ENCODE measurements at places on chromosomes 11 and 22.

DNA sequence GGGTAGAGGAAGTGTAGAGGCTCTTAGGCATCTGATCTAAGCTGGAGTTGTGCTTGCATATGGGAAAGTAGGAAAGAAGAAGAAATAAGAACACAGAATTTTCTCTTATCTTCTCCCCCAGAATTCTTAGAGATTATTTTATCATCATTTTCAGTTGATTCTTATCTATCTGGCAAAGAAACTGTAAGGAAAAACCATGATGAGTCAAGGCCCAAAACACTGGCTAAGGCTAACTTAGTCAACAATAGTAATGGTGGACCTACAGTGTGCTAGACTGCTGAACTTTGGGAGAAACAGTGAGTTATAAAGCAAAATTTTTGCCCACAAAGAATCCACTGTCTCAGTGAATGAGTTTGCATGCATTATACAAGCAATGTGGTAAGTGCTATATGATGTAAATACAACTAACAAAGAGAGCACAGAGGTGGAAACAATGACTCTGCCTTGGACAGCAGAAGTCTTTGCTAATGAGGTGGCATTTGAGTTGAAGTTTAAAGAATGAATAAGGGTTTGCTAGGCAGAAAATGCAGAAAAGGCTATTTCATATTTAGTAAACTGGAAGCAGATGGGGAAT lies 344.5 kb upstream of the PLET1 start:
- no peak for DNase-seq

GRCh38 chr11:120346233-120346632 lies 10.0 kb downstream of the ARHGEF12 start:
- DNase-seq: no peak

DNA sequence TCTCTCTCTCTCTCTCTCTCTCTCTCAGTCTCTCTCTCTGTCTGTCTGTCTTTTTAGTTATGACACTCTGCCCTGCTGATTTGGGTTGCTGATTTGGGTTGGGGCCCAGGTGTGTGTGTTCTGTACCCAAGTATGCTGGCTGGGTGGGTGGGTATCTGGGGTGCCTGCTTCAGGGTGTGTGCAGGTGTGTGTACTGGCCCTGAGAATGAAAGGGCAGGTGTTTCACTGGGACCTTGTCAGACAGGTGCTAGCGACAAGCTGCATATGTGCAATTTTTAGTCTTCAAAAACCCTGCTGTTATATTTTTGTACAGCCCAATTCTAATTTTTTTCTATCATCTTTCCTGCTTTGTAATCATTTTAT lies 943 bp downstream of the CSF2RB start:
- no peak for DNase-seq

GRCh38 chr22:36409911-36410756 lies 22.4 kb upstream of the MYH9 start:
- no peak for DNase-seq

DNA sequence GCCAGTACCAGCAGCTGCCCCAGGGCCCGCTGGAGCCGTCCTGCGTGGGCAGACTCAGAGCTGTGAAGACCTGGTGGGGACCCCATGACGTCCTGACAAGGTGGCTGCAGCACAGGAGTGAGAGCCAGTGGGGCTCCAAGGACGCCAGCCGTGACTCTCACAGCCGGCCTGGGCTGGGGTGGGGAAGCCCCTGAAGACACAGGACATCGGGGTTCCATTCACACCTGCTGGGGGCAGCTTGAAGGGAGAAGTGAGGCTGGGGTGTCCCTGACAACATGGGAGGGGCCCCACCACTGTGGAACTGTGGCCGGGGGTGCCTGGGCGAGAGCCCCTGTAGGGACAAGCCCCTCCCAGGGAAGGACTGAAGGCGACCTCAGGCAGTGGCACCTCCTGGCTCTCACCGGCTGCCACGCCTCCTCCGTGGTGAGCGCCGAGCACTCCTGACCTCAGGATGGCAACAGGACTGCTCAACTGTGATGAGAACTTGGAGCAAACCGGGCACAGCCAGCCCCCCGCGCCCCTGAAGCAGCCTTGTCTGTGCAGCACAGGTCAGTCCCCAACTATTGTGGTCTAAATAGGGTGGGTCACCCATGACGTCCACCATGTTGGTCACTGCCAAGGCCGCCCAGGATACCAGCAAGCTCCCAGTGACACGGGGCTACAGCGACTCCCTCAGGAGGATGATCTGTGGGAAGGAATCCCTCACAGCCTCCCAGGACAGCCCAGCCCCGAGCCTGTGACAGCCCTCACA lies 22.7 kb upstream of the IL17REL start:
- DNase-seq: no peak

DNA sequence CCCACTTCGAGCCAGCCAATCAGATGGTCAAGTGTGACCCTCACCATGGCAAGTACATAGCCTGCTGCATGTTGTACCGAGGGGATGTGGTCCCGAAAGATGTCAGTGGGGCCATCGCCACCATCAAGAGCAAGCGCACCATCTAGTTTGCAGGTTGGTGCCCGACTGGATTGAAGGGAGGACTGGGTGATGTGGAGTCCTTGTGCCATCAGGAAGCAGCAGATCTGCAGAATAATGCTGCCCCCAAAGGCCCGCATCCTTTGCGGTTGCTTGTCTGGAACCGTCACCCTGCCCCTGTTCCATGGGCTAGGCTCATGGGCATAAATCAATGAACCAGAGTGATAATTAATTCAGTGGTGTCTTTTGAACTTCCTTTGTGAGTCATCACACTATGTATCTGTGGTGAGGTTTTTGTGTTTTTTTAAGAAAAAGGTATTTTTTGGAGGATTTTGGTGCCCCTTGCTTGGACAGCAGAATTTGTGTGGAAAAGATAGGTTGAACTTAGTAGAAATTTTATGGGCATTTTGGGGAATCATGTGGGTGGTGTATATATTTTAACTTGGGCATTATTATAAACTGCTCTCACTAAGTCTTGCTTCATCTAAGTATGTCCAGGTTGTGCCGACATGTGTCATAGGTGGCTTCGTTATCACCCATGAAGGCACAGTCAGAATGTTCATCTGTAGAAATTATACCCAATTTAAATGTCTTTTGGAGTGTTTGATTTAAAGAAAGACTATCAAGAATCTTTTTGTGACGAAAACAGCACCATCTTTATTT lies 22.3 kb downstream of the LRRC74B start:
- no peak for DNase-seq

DNA sequence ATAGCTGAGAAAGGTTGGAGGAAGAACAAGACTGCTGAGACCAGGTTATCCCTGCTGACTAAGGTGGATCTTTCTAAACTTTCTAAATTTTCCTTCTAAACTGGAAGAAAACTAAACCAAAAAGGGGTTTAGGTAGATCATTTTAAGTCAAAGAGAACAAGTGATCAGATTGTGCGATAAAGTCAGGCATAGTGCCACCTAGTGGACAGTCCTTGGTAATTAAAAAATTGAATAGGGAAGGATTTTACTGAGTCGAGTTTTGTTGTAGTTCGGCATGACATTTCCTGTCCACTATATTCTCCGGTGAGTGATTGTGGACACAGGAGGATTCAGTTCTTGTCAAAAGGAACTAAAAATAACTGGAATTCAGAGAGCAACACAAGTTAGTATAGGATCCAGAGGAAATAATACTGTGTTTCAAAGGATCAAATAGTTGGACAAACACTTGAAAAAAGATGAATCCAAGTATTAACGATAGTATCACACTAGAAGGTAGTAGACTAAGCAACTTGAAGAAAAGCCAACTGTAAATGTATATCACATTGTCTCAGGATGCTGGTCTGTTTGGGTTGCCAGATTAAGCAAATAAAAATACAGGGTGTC lies 1236.4 kb downstream of the FAM181B start:
- no peak for DNase-seq

DNA sequence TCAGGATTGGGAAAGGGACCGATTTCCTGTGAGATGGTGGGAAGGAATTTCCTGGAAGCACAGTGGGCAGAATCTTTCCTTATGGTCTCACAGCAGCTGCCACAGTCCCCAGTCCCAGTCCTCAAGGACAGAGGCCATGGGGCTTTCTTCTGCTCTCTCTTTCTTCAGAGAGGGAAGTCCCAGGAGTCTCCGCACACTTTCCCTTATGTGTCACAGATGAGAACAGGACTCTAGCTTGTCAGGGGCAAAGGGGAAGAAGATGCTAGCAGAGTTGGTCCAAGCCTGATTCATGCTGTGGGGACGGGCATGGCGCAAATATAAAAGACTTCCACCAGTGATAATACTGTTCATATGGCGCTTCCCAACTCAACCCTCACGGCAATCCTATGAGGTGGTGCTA lies 7.5 kb upstream of the PPFIA1 start:
- no peak for DNase-seq

GRCh38 chr11:57251491-57252104 lies 14.5 kb upstream of the APLNR start:
- DNase-seq: no peak

DNA sequence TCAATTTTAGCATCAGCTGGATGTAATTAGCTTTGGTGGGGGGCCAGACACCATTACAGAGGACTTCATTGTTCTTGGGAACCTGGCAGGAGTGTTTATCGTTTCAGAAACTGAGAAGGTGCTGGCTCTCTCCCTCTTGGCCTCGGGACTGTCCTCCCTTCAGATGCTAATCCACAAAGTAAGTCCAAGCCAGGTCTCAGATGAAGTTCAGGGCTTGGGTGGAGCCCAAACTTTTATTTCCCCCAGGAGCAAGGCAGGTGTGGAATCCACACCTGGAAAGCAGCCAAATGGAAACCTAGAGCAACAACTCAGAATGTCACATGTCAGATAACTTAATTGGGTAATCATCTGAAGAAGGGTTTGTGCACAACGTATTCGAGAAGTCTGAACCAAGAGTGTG lies 119.2 kb downstream of the ME3 start:
- DNase-seq: no peak

GRCh38 chr11:3860375-3860774 lies 4.9 kb downstream of the STIM1 start:
- DNase-seq: no peak

GRCh38 chr11:7439746-7440320 lies 45.5 kb upstream of the OLFML1 start:
- no peak for DNase-seq

DNA sequence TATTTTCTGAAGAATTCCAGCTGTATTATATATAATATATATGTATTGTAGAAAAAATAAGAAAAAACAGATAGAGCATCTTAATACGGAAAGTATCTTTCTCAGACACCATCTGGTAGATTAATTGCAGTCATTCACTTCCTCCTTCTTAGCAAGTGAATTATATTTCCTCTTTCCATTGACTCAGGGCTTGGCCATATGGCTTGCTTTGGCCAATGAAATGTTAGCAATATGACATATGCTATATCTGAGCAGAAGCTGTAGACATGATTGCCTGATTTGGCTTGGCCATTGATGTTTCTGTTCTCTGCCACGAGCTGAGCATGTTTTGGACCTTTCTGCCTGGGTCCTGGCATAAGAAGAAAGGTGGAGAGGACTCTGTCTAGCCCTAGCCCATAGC lies 34.4 kb upstream of the ZBED5 start:
- DNase-seq: peak; percentile 47

DNA sequence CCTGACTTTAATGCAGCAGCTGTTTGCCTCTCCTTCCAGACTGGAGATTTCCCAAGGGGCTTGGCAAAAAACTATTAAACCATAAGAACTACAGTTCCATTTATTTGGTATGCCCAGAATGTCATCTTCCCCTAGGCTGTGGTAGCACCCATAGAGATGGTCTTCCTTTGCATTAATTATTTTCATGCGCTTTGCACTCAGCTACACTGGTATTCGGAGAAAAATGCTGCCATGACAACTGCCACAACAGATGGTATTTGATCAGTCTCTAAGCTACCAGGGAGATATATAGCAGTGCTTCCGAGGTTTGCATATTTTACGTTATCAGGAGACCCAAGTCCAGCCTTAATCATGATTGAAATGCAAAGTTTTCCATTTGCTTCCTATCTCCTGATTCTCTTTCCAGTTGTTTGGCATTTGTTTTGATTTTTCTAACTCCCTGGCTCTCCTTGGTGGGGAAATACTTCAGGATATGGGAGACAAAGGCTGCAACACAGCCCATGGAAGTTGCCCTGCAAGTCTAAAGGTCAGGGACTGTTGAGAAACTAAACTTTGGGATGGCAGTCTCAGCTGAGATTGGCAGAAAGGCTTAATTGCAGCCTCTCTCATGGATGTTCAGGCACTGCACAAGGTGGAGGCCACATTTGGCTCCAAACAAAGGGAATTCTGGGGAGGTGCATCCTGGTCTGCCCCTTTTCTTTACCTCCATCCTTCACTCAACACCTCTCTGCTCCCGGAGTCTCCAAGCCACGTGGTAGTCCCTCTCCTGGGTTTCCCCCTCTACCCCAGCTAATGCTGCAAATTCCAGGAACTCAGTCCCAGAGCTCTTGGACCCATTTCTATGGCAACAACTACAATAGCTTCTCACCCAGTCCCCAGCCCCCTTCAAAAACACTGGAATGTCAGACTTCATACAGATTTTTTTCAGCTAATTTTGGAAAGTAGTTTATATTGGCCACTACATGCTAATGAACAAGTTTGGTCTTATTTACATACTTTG lies 151.8 kb downstream of the NAV2 start:
- no peak for DNase-seq

DNA sequence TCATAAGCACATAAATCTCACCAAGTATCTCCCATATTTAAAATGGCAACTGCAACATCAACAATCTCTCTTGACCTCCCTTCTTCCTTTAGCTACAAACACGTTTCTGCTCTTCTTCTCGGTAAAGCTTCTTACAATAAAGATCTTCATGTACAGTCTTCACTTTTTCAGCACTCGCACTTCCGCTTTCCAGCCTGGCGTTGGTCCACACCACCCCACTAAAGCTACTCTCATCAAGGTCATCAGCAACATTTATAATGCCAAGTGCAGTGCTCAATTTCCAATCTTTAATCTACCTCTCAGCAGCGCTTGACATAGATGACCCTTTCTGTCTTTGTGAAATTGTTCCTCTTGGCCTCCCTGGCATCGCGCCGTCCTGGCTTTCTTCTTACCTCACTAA lies 33.6 kb downstream of the NTM start:
- no peak for DNase-seq

DNA sequence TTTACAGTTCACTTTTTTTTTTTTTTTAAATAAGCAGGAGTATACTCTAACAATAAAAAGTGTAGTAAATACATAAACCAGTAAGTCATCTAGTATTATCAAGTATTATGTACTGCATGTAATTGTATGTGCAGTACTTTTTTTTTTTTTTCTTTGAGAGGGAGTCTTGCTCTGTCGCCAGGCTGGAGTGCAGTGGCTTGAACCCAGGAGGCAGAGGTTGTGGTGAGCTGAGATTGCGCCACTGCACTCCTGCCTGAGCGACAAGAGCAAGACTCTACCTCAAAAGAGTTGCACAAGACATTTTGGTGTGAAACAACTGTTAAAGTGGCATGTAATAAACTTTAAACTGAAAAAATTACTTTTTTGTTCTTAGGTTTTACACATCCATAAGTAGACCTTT lies 16.7 kb downstream of the BCL2L13 start:
- no peak for DNase-seq
